M059J (cell line): ENCODE measurements at places on chromosomes 1 and 21. TPM values are rescaled to one million over a fixed set of nuclear protein-coding genes. Genes with fewer than 3 reads are reported as not detected.

C1orf87 gene
- not detected in 2 replicates for total RNA-seq

- DNase-seq: peak; percentile 11
Observed at GRCh38 chr1:96159379-96159778, 562.2 kb upstream of the PTBP2 start.

- DNase-seq: no peak
Observed at GRCh38 chr1:153395776-153396175, 4.9 kb upstream of the S100A8 start.

NEGR1 gene
- total RNA-seq: 1.1 and 1.3 TPM in 2 replicates

DNA sequence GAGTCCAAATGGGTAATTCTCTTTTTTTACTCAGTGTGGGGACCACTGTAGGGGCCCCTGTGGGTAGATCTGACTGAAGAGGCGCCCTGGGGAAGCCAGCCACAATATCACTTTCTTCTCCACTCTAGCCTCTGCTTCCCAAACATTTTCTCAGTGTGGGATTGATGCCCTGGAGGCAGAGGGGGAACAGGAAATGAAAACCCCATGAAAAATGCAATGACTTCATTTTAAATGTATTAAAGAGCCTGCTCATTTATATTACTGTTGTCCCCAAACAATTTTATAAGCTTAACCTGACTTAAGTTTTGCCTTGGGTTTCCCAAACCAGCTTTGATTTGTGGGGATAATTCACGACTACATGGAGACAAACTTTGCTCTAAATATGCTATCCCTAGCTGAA, 181.9 kb downstream of the C1orf94 start:
- DNase-seq: peak; percentile 93

GRCh38 chr1:237316352-237316751, 274.4 kb downstream of the RYR2 start:
- DNase-seq: no peak

GRCh38 chr21:16279731-16280581, 550.2 kb downstream of the USP25 start:
- peak; percentile 50 for DNase-seq

PDE4B gene
- total RNA-seq: 2.8 and 5.8 TPM in 2 replicates

- no peak for DNase-seq
Observed at GRCh38 chr1:47433477-47434050, 4.3 kb upstream of the FOXD2 start.
